ENCODE measurements at places on chromosomes 2 and 18.

- DNase-seq = no peak
These were observed 139.6 kb upstream of the MYCN start for GRCh38 chr2:15800495-15801329.

DNA sequence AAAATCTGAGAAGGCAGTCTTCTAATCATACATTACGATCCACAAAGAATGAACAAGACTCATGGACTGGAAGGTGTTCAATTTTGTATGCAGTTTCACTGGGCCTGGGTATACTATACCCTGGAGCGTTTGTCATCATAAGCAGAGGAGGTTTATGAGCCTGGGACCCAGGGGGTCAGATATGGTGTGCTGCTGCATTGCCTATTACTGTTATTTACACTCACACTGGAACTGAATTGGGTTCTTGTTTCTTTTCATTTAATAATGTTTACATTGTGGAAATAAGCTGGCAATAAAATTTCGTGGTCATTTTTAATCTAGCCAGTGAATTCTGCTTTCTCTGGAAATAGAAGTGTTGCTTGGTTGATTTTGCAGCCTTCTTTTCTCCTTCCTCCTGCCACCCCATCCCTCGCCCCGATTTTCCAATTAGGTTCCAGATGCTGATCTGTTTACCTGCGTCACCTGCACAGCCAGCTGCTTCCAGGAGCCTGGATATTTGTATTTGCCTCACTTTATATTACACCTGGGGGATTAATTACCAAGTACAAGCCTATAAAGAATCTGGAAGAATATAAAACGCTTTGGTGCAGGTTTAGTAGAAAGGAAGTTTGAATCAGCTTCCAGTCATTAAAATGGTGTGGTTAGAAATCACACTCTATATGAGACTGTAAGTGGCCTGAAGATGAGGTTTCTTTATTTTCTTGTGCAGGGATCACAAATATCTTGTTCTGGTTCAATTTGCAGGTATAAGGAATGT, 234.4 kb downstream of the SOCS6 start:
- DNase-seq = no peak

DNA sequence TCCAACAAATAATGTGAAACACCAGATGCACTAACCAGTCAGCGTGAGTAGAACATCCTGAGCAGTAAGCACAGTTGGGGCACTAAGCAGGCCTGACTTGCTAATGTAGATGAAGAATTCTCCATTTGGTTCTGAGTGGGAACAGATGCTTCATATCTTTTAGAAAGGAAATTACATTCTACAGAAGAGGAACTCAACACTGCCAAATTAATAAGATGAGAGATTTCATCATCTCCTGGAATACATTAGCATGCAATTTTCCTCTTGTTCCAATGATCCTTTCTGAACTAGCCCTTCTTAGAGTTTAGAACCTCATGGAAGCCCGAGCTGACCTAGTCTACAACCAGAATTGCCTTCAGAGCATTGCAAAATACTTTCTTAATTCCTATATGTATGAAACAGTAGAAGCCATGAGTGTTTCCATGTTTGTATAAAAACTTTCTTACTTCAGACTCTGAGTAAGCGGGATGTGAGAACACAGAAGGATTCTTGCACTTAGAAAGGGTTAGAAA, 34.8 kb downstream of the COL5A2 start:
- no peak for DNase-seq

- DNase-seq = no peak
These were observed 4.7 kb downstream of the CTDP1 start for GRCh38 chr18:79684283-79684631.

DNA sequence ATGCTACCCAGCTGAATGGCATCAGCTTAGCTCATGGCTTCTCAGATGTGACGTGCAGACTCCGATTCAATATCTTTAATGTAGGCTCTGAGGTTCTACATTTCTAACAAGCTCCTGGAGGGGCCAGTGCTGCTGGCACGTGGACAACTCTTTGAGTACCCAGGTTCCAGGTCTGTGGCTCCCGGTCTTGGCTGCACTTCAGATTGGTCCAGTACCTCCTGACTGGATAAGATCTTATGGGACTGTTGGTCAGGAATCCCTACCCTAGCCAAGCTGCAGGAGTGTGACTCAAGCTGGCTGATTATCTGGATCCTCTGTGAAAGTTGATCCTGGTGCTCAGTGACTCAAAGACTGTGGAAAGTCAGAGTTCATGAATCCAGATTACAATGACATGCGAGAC, 222.1 kb downstream of the ANKRD30B start:
- DNase-seq = no peak

GRCh38 chr2:135265960-135266490, 213.9 kb downstream of the RAB3GAP1 start:
- no peak for DNase-seq

- no peak for DNase-seq
These were observed 8.1 kb downstream of the COLEC12 start for GRCh38 chr18:492451-492850.

GRCh38 chr2:106572541-106573450, 85.6 kb downstream of the CD8B2 start:
- DNase-seq = peak; percentile 57

- DNase-seq = no peak
These were observed 260.0 kb upstream of the NRXN1 start for GRCh38 chr2:51291762-51292551.

DNA sequence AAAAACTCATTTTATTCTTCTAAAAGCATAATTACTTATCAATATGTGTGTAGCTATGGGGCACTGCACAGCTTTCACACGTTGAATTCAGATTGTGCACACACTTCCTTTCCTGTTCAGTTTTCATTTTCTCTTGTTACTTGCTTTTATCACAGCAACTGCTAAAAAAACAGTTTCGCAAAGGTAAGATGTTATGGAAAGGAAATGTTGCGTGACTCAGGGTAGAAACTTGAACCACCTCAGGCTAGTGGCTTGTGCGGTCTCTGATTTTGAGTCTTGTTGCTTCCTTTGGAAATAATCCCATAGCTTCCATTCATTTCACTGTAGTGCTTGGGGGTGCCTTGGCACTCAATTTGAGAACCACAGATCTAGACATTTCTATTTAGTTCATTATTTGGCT, 171.9 kb downstream of the FMNL2 start:
- no peak for DNase-seq

- peak; percentile 68 for DNase-seq
These were observed at the start of gene ANXA4 for GRCh38 chr2:69741575-69742321. TSS of gene ANXA4 (plus strand) at chr2:69742134. CDS start at chr2:69781566, 39,432 bp downstream.

DNA sequence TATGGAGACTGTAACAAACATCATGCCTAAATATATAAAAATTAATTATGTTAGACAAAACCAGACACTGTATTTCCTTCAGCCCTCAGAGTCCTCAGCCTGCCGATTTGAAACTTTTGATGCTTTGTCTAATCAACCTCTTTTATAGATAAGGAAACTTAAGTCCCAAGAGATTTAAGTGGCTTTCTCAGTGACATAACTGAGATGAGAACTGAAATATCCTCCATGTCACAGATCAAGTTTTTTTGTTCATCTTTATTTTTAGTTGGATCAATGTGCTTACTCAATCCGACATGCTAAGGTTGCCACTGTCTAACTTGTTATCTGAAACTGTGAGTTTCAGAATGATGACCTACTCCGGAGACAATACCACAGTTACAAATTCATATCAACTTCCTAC, 72.3 kb downstream of the BARD1 start:
- DNase-seq = no peak

- DNase-seq = no peak
These were observed 341.1 kb downstream of the BCL11A start for GRCh38 chr2:60212181-60212945.

DNA sequence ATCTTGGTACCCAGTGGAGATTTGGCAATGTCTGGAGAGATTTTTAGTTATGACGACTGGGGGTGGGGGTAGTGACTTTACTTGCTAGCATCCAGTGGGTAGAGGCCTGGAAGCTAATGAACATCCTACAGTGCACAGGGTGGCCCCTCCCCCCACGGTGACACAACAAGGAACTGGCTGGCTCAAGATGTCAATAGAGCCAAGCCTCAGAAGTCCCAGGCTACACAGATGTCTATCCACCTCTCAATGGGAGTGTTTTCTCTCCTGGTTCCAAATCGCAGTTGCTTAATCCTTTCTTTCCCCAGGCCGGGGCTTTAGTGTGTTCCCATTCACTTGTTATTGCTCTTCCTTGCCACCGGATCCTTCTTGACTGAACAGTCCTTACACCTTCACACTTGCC, 9.3 kb upstream of the CCBE1 start:
- DNase-seq = no peak

GRCh38 chr2:51387235-51387634, 355.3 kb upstream of the NRXN1 start:
- DNase-seq = no peak

DNA sequence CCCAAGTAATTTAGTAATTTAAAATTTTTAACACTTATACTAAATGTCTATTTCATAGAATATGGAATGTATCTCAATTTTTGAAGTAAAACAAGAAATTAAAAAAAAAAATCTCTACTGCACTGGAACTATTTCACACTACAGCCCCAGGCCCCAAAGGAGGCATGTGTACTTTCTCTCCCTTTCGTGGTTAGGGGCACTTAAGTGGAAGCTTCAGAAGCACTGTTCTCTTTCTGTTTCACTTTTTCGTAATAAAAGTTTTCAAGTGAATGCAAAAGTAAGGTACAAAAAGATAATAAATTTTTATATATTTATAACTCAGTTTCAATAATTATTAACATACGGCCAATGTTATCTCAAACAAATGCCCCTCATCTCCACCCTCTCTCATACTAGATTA, 123.8 kb upstream of the STON1 start:
- DNase-seq = no peak

DNA sequence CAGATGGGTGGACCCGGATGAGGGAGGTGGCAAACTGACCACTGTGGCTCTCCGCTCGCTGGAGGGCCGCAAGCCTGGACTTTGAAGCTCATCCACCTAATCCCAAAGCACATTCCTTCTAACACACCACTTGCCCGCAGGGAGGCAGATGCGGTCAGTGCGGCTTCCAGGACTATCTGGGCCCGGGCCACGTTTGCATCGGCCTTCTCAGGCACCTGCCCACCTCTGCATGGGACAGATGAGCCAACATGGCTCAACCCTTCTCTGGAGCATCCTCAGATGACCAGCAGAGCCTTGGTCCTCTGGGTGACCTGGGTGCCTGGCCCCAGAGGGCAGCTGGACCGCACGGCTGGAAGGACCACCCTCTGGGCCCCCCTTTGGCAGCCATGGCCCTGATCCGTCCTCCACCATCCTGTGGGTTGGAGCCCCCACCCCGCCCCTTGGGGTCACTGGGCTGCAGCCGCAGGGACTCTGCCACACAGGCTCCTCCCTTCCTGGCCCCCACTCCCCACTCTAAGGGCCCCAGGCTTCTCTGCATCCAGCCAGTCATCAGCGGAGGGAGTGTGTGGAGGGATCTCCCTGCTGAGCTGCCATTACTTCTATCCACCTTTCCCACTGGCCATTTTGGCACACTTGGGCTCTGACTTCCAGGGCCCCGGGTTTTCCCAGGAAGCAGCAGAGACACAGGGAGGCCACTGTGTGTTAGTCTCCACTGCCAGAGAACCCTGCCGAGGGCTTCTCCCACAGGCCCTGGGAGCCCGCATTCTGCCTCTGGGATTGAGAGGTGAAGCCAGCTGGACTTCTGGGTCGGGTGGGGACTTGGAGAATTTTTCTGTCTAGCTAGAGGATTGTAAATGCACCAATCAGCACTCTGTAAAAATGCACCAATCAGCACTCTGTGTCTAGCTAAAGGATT, 12.3 kb downstream of the HDAC4 start:
- no peak for DNase-seq

- no peak for DNase-seq
These were observed 375.6 kb upstream of the VWC2L start for GRCh38 chr2:214035091-214035852.
